Effector memory CD8-positive, alpha-beta T cell (primary cell): ENCODE measurements at places on chromosomes 2 and 18.

GRCh38 chr2:159155320-159155719 is 131.2 kb downstream of the WDSUB1 start:
- DNase-seq = no peak

GRCh38 chr18:6917072-6917471 is 187.6 kb downstream of the ARHGAP28 start:
- DNase-seq = no peak

- no peak for DNase-seq
Measured at GRCh38 chr2:128320192-128320905, 1.7 kb upstream of the HS6ST1 start.

GRCh38 chr2:9445089-9445488 is 21.6 kb downstream of the CPSF3 start:
- DNase-seq = no peak

DNA sequence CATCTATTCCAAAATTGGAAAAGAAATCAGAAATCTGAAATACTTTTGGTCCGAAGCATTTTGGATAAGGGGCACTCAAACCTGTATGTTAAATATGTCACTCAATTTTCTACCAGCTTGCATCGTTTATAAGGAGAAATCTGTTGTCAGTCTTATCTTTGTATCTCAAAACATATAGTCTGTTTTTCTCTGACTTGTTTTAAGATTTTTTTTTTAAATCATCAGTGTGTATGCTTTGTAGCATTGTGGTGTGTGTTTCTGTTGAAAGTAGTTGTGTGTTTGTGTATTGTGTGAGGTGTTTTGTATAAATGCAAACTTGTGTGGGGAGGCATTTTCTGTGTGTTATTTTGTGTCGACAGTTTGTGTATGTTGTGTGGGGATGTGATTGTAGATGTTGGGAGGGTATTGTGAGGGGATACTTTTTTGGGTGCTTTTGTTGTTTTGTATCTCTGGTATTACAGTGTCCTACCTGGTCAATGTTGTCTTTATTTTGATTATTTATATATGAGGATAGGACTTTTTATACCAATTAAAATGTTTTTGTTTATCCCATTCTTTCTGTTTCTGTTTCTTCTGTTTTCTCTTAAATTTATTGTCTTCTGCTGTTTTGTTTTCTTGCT is 30.9 kb downstream of the SMCHD1 start:
- DNase-seq = no peak

GRCh38 chr2:3430172-3430571 is 50.7 kb downstream of the TRAPPC12 start:
- no peak for DNase-seq

GRCh38 chr2:101116841-101117552 is 34.2 kb downstream of the TBC1D8 start:
- no peak for DNase-seq
